Activated CD8-positive, alpha-beta memory T cell treated with anti-CD3 and anti-CD28 coated beads, Interleukin-2, amount 10 ng/mL, durations not matched to agents 7 days and 5 days (primary cell): ENCODE measurements at places on chromosomes 7 and 10. TPM values are rescaled to one million over a fixed set of nuclear protein-coding genes. Genes with fewer than 3 reads are reported as not detected.

- no peak for DNase-seq
Observed at GRCh38 chr7:36620166-36620708, 104.1 kb downstream of the AOAH start.

DNA sequence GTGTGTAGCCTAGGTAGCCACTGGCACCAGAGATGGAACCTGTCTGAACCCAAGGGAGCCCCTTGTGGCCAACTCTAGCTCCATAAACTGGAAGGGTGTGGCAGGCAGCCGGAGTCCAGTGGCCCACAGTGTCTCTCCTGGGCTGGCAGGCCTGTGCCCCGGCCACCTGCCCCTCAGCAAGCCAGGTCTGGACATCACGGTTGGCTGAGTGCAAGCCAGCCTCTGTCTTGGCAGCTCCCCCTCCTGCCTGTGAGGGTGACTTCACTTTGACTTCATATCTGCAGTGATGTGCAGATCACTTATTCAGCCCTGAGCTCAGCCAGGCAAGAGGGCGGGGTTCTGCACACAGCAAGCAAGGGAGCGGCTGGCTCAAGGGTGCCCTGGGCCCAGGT, 1.3 kb upstream of the RET start:
- DNase-seq: no peak

- DNase-seq: no peak
Observed at GRCh38 chr10:12186323-12186722, 9.4 kb downstream of the NUDT5 start.

The C10orf105 gene
- 0.26 TPM for total RNA-seq

- no peak for DNase-seq
Observed at GRCh38 chr10:106535304-106535953, 629.1 kb downstream of the SORCS1 start.

GRCh38 chr10:104300736-104301292, 31.8 kb downstream of the GSTO2 start:
- no peak for DNase-seq

The ANKRD1 gene
- not detected for total RNA-seq

DNA sequence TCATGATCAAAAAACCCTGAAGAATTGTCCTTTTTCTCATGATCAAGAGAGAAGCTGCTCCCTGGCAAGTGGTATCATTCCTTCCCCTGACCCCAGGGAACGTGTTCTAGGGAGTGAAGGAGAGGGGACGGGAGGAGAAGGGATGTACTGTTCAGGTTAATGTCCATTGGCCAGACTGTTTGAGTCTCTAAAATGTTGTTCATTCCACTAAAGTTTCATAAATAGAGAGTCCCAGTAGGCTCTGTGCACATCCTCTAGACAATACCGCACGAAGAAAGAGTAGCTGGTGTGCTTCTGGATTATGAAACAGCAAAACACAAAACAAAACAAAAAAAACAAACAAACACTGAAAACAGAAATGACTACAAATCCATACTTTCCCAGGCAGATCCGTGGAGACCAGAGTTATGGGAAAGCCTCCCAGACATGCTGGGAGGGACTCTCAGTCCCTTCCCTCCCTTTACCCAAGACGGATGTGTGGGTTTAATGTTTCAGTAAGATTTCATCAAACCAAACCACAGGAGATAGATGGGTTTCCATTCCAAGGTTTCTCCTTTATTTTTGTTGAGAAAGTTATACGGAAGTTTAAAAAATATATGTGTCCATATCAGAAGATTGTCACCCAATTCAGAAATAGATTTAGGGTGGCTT, 66.5 kb upstream of the TNS3 start:
- no peak for DNase-seq

The PRLHR gene
- not detected for total RNA-seq

- no peak for DNase-seq
Observed at GRCh38 chr10:63582690-63583089, 61.5 kb downstream of the REEP3 start.

GRCh38 chr7:100563809-100564400, 9.8 kb downstream of the SAP25 start:
- peak; percentile 87 for DNase-seq

The VIPR2 gene
- 0.05 TPM for total RNA-seq

The DRGX gene
- not detected for total RNA-seq

The ACSL5 gene
- total RNA-seq: 64.4 TPM

The FAM171A1 gene
- 0.68 TPM for total RNA-seq

The ADAM12 gene
- 0.67 TPM for total RNA-seq

DNA sequence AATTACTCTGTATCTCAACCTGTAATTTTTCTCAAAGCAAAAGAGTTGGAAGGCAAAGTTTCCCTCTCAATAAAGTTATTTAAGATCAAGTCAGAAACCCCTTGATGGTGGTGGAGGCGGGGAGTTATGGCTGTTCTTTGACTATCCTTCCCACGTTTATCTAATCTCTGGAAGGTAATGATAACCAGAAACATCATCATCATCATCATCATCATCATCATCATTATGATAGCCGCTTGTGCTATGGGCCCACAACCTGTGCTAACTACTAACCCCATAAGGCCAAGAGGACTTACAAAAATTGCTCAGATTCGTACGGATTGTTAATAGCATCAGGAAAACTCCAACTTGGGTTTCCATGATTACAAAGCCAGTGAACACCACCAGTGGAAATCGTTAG, 502.3 kb downstream of the SH2D4B start:
- DNase-seq: no peak

GRCh38 chr7:130394421-130395195, 14.3 kb downstream of the CPA1 start:
- peak; percentile 76 for DNase-seq

DNA sequence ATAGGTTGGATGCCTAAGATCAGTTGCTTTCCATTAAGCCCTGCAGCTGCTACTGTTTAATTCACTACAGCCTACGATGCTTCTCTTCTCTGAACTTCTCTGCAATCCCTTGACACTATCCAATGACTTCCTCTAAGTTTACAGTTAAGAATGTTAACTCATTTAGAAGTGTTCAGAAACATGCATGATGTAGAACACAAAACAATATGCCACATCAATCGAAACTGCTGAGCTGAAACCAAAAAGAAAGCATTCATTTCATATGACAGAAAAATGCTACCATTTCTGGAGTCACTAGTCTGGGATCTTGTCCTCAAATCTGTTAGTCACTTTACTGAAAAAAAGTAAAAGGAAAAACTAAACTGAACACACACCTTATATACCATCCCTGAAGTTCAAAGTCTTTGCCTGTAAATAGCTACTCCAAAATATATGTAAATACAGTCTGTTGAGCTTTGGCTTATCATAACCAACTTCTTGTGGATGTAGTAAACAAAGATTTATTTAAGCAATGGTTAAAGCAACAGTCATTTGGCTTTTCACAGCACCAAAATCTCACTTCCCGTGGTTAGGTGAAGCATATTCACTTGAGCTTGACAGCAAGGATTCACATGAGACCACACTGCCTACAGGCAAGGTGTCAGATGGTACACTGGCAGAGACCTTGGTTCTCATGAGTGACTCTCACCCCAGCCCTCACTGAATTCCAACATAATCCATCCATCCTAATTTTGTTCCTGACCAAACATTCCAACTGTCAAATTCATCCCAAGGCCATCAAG, 187.0 kb downstream of the PPP1R17 start:
- DNase-seq: no peak
